Jurkat, Clone E6-1 (cell line): ENCODE measurements at places on chromosomes 2 and 18.

DNA sequence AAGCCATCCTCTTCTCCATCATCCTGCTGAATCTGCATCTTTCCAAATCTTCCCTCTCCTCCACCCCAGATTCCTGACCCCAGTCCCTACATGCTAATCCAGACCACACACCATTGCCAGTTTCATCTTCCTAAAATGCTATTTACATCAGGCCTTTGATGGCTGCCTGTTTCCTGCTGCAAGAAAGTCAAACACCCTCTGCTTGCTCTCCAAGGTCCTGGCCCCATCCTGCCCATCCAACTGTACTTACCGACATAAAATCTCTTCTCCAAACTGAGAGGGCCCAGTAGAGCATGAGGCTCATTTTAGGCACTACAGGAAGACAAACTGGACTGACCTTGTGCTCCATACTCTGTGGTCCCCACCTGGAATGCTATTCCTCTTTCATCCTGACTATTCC is 19.0 kb downstream of the ALK start:
- DNase-seq: no peak

DNA sequence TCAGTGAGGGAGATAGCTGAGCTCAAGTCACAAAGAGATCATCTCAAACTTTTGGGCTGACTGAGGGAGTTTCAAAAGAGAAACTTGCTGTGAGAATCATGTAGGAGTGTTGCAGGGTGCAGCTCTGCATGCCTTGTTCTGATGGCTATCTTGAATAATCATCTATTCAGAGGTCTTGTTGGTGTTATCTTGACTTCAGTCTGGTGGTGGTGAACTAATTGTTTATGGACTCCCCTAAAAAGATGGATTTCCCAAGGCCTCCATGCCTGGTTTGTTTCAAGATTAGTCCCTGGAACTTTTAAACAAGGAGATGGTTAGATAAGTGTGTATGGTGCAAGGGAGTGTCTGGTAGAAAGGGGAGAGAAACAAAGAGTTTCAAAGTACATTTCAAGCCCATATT is 29.8 kb downstream of the SLC39A6 start:
- DNase-seq: no peak

- DNase-seq: no peak
Observed at GRCh38 chr18:9422816-9423519, 52.3 kb upstream of the RALBP1 start.

DNA sequence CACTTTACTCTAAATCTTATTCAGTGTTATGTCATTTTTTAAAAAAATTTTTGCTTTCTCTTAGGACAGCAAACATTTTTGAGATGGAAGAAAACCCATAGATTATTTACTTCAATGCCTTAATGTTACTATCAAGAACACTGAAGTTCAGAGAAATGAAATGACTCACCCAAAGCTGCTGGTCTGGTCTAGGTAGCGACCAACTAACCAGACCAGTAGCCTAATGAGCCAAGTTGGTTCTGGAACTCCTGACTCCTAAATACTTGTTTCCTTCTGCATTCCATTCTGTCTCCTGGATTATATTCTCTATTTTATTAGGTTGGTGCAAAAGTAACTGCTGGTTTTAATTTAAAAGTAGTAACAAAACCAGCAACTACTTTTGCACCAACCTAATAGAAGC is 35.4 kb downstream of the SLC8A1 start:
- no peak for DNase-seq

DNA sequence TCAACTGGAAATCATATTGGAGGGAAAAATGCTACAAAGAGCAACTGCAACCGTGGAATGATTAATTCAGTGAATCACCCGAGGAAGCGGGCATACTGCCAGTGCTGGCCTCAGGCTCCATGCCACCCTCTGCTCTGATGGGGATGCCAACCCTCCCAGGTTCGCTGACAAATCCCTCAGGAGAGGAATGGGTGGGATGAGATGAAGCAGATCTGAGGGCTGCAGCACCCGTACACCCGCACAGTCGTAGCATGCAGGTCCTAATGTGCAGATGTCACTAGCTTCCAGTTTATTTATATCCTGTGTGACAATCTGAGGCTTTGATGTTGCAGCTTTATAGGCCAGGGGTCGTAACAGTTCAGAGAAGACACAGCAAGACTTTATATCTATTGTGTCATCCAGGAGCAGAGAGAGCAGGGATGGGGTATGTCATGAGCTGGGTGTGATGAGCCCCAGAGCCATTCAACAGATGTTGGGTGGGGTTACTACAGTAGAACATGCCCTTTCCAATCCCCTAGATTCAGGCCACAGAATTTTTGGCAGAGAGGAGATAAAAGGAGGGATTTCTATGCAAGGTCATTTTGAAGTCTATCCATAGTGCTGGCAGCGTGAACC is 44.6 kb downstream of the DPP4 start:
- no peak for DNase-seq

GRCh38 chr2:18456026-18456425 is 104.4 kb downstream of the RDH14 start:
- no peak for DNase-seq
